Cerebellar cortex (tissue), 1 donor: ENCODE measurements at places on chromosomes 5 and 9.

- no peak for DNase-seq
Measured at GRCh38 chr9:134937164-134937555, 19.4 kb upstream of the FCN1 start.

DNA sequence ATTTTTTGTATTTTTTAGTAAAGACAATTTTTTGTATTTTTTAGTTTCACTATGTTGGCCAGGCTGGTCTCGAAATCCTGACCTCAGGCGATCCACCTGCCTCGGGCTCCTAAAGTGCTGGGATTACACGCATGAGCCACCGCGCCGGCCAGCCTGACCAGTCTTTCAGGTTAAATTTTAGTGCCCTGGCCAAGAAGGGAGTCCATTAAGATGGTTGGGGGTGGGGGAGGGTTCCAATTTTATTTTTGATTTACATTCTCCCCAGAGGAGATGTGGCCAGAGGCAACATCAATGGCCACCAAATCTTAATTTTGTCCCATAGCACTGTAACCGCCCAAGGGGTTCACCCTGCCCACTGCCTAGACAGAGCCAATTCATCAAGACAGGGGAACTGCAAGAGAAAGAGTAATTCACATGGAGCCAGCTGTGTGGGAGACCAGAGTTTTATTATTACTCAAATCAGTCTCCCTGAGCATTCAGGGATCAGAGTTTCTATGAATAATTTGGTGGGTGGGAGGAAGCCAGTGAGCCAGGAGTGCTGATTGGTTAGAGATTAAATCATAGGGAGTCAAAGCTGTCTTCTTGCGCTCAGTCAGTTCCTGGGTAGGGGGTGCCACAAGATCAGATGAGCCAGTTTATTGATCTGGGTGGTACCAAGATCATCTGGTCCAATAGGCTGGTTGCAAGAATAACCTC lies 24.7 kb downstream of the TBCA start:
- DNase-seq = no peak

DNA sequence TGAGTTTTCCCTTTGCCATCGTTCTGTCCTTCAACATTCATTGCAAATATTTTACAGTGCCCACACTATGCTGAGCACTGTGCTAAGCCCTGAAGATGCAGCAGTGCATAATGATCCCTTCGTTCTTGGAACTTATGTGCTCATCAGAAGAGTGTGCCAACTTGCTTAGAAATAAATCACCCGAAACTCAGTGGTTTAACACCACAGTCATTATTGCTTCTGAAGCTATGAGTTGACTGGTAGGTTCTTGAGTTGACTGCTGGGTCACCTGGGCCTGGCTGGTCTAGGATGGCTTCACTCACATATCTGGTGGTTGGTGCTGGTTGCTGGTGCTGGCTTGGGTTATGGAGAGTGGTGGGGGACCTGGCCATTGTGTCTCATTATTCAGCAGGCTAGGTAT lies 20.9 kb downstream of the PCSK5 start:
- DNase-seq = no peak

- DNase-seq = no peak
Measured at GRCh38 chr5:23367874-23368273, 139.5 kb upstream of the PRDM9 start.

- no peak for DNase-seq
Measured at GRCh38 chr5:151048526-151048925, 28.1 kb downstream of the GPX3 start.

DNA sequence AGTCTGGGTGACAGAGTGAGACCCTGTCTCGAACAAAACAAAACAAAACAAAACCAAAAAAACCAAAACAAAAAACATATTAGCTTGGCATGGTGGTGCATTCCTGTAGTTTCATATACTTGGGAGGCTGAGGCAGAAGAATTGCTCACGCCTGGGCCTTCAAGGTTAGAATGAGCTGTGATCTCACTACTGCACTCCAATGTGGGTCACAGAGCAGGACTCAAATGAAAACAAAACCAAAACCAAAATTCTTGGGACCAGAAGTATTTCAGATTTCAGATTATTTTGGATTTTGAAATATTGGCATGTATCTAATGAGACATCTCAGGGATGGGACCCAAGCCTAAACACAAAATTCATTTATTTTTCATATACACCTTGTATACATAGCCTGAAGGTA lies 80.2 kb downstream of the TMC1 start:
- DNase-seq = no peak

DNA sequence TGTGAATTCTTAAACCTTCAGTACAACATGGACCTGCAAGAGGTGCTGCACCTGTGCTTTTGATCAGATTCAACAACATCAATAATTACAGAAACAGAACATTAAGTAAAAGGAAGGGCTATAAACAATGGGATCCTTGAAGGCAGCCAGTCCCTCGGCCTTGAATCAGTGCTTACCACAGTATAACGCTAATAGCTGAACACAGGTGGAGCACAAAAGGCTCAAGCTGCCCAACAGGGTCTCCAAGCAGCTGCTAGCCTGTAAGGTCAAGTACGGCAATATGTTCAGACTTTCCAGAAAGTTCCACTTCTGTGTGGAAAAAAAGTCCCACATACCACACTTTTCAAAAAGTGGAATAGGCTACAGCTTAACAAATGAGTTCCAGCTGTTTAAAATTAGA lies 61.9 kb upstream of the ITGA1 start:
- no peak for DNase-seq

GRCh38 chr5:81086881-81087281 lies 126.7 kb downstream of the RASGRF2 start:
- no peak for DNase-seq

GRCh38 chr5:179437341-179438001 lies 92.2 kb upstream of the ADAMTS2 start:
- DNase-seq = no peak

DNA sequence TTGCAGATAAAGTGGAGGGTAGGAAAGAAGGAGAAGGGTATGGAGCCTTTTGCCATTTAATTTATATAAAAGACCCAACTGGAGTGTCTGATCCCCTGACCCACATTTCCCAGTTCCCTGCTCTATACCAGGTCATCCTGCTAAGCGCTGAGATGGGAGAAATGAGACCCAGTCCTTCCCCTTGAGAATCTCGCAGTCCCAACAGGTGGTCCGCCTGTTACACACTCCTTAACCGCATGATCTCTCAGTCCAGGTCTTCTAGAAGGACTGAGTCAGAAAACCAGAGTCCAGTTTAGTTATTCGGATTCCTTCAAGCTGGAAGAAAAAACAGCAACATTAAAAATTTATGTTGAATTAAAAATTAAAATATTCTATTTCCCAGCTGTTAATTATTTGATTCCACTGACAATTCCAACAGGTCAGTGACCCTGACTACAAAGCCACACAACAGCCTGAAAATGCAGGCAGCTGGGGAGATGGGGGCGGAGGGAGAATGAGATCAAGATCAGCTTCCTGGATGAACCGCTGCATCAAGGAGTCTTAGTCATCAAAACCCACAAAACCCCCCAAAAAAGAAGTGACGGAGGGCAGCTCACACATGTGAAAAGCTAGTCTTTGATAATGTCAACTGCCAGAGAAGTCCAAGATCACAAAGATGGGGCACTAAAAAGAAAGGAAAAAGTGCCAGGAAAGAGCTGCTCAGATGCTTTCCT lies 44.0 kb downstream of the GGTA1 start:
- no peak for DNase-seq

DNA sequence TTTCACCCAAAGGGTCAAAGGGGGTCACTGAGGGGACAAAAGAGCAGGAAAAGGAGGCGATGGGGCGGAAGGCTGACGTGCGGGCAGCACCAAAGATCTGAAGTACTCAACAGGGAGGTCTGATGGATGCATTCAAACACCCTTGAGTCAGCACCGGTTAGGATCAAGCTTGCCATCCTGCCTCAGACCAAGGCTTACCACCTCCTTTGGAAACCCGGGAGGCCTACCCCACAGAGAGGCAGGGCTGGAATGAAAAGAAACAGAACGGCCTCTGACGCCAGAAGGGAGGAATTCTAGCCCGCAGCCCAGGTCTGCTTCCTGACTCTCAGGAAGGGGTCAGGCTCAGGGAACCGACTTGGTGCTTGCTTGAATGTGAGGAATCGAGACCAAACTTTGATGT lies 125.6 kb downstream of the PAPPA start:
- no peak for DNase-seq
